WERI-Rb-1 (cell line): ENCODE measurements at places on chromosomes 5 and 9.

DNA sequence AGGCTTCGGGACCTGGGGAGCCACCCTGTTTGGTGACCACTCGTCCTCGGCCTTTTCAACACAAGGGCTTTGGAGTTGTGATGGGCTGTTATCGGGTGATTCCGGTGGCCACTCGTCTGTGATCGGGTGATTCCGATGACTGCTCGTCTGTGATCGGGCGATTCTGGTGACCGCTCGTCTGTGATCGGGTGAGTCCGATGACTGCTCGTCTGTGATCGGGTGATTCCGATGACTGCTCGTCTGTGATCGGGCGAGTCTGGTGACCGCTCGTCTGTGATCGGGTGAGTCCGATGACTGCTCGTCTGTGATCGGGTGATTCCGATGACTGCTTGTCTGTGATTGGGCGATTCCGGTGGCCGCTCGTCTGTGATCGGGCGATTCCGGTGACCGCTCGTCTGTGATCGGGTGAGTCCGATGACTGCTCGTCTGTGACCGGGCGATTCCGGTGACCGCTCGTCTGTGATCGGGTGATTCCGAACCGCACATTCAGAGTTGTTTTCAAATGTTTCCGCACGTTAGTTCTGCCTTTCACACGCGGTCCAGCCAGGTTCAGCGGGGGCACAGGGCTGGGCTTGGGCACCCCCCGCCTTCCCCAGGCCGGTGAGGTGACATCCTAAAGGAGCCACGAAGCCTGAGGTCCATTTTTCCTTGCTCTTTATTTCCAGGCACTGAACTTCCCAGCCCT lies 30.3 kb downstream of the TPPP start:
- DNase-seq: no peak

GRCh38 chr5:144183254-144183889 lies 12.7 kb downstream of the KCTD16 start:
- DNase-seq: no peak

DNA sequence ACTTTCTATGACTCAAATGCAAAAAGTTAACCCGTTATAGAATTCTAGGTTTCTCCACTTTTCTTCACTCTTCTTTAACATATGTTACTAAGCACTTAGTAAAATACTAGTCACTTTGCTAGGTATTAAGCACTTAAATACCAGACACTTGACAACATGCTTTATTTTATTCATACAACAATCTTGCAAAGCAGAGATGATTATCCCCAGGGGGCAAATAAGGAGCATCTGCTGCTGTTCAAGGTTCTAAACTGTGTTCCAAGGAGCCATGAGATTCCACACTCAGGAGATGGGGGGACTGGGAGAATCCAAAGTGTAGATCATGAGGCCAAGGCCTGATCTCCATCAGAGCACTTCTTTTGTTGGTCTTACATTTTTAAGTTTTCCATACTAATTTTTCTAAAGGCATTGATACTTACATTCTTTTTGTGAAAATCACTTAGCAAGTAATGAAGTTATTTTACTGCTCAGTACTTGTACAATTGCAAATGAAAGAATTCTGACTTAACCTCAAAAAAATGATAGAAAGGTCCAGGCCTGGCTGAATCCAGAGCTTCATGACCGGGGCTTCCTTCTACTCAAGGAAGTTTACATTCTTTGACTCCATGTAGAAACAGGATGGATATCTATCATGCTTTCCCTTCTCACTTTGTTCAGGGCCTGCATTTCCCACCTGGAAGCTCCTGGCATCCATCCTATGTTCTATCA lies 504.4 kb upstream of the WWC1 start:
- no peak for DNase-seq

DNA sequence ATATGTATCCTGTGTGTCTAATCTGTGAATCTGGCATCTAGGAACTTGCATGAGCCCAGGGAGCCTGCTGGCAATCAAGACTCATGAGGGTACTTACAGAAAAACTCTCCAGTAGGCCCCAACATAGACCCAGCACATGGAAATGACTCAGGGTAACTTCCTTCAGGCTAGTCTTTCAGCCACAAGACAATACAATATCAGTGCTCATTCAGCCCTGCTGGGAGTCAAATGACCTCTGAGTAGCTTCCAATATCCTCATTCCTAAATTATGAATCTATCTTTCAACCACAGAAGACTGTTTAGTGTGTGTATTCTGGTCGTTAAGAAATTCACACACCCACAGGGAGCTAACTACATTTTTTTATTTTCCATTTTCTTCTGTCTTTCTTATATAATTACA lies 1273.0 kb downstream of the EFNA5 start:
- DNase-seq: no peak

- DNase-seq: no peak
Observed at GRCh38 chr5:149635394-149635793, 54.1 kb downstream of the ARHGEF37 start.

DNA sequence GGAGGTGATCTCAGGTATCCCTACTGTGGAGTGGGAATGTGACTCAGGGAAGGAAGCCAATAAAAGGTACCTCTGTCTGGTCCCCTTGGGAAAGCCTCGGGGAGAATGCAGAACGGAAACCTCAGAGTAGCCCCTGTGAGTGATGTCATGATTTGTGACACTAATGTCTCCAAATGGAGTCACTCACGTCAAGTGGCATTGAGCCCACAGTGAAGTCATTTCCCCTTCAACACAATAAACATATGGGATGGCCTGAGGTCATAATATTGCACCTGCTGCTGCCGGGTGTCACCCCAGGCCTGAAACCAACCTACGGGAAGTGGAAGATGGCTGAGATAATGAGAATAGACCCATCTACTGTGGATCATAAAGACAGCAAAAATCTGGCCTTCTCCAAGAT lies 75.9 kb upstream of the GOLM1 start:
- DNase-seq: no peak

DNA sequence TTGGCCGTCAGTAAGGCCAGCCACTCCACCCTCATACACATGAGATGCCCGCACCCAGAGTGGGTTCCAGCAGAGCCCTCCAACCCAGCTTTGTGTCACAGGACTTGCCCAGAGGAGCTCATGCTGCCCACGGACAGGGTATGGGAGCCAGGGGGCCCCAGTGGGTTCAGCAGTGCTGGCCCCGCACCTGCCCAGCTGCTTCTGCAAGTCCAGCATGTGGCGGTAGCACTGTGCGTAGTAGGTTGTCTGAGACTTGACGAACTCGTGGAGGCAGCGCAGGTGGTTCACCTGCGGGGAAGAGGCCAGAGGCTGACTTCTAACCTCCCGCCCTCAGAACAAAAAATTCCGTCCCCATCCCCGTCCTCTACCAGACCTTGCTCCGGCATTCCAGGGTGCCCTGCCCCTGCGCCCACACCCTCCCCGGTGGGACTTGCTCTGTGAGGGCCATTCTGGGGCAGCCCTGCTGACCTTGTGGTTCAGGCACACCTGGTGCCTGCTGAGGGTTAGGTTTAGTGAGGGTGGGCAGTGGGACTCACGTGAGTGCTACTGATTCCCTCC lies 18.5 kb downstream of the SH3GLB2 start:
- no peak for DNase-seq

DNA sequence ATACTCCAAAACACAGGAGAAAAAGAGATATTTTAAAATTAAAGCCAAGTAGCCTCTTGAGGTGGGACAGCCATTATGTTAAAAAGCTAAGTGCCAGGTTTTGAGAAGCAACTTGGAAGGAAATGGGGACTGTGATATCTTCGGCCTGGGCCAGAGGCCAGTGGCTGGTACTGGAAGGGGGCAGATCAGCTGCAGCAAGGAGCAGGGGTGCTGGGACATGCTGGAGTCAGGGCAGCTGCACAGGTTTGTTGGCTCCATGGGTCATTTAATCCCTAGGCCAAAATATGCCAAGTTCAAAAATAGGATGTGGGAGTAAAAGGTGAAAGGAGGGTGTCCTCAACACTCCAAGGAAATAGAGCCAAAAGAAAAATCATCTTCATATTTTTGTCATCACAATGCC lies 30.0 kb downstream of the ADRB2 start:
- DNase-seq: no peak

- DNase-seq: peak; percentile 21
Observed at GRCh38 chr9:1018121-1018520, 32.0 kb upstream of the DMRT2 start.

DNA sequence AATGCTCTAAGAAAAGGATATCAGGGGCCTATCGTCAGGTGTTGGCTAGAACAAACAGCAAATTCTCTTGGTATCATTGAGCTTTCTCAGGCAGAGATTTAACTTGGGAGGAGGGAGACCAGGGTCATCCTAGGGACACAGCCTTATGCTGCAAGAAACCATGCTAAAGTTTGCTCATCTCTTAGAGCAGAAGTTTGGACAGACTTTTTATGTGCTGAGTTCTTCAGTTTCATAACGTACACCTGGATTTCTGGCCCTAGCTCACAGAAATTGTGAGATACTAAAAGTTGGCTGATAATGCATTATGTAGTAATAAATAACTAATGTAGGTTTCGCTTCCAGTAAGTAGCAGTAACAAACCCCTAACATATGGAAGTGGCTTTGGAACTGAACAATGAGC lies 1359.8 kb upstream of the CDH9 start:
- no peak for DNase-seq

- DNase-seq: no peak
Observed at GRCh38 chr5:92749943-92750342, 831.1 kb downstream of the NR2F1-AS1 start.

DNA sequence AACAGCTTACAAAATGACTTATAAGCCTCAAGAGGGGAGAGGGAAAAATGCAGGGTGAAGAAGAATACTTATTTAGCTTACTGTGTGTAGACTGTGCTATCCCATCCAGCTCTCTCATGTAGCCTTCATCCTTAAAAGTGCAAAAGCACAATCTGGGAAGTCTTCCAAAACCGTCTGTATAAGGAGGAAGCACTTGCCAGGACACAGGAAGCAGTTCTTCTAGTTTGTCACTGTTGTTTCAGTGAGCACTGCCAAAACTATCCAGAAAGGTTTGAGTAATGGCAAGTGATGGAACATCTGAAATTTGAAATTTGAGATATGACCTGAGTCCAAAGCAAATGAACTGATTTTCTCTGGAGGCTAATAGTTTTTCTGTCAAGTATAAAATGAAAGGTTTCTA lies 140.8 kb upstream of the ISL1 start:
- no peak for DNase-seq

- DNase-seq: peak; percentile 29
Observed at GRCh38 chr5:172910828-172911627, 48.2 kb upstream of the RPL26L1 start.

GRCh38 chr9:37180138-37180537 lies 59.8 kb downstream of the ZCCHC7 start:
- DNase-seq: no peak

DNA sequence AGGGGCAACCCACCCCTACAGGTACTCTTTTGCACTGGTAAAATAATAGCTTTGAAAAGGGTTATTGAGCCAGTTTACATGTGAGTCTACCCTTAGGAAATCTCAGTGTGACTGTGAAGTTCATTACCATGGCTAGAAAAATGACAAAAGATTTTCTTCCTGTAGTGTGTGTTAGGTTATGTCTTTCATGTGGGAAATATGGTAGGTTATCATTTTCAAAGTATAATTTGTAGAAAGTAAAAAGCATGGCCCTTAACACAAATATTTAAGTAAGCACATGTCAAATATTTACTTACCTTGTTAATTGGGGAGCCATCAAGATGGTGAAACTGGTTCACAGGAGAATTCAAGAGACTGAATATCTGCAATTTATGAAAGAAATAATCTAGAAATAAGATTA lies 37.3 kb upstream of the PLPP1 start:
- DNase-seq: no peak

DNA sequence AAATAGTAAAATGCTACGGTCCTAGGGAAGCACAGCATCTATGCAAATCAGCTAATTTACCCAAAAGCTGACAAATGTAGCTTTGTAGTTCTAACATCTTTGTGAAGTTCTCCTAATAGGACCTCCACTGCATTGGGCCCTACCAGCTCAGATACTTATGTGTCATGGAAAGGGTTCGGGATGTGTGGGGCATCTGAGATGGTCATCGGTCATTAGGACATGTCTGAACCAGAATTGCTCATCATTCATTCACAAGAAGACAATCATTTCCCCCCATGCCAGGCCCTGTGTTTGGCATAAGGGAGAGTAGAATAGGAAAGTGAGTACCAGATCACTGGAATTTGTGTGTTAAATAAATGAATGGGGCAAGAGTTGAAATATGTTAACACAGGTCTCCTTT lies 35.7 kb downstream of the PWWP2A start:
- DNase-seq: no peak
